ENCODE measurements at places on chromosomes 4 and X.

DNA sequence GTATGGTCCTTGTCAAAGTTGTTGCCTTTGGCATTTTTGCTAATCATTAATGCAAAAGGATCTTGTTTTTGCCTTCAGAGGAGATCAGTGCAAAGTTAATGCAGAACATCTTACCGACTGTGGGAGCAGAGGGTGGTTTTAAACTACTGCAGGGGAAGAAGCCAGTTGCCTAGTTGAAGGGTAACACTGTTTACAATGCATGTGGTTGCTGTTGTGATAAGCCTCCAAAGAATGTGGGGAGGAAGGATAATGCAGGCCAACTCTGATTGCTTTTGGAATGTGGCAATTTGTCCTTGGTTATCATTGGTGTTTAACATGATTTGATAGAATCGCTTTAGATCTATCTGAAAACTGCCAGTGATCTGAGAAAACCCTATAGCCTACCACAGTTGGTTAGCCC is 204.3 kb upstream of the TLL1 start:
- DNase-seq = no peak

DNA sequence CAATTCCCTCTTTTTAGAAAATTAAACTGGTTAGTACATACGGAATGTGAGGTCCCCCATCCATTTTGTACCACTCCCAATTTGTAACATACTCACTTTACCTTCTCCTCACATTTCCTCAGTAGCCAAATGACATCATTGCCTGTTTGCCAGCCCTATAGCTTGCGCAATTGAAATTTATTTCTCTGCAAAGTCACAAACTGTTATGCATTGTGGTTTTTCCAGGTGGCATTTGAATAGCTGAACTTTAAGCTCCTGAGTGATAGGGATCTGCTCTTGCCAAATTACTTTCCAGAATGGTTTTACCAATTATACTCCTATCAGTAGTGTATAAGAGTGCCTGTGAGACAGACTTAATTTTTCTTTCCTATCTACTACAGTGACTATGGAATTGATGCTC is 7.7 kb downstream of the COL4A5 start:
- DNase-seq = no peak

- no peak for DNase-seq
Measured at GRCh38 chr4:144376866-144377265, 236.3 kb upstream of the GYPA start.

DNA sequence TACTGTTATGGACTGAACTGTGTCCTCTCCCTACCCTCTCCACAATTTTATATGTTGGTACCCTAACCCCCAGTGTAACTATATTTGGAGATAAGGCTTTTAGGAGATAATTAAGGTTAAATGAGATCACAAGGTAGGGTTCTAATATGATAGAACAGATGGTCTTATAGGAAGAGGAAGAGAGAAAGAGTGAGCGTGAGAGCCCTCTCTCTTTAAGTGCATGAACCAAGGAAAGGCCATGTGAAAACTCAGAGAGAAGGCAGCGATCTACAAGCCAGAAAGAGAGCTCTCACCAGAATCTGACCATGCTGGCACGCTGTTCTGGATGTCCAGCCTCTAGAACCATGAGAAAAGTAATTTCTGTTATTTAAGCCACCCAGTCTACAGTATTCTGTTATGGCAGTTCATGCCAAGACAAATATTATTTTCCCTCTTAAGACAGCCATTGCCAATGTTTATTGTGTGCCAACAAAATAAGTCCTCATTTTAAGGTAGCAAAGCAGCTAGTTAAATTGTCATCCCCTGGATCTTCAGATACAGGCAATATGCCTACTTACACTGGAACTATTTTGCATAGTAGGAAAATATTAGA is 336.2 kb downstream of the MID1IP1 start:
- no peak for DNase-seq

- DNase-seq = no peak
Measured at GRCh38 chrX:74536832-74537371, 77.5 kb downstream of the RLIM start.

GRCh38 chr4:133638751-133639150 is 489.7 kb downstream of the PCDH10 start:
- DNase-seq = no peak

GRCh38 chr4:8646296-8647093 is 53.9 kb downstream of the CPZ start:
- DNase-seq = no peak

- peak; percentile 37 for DNase-seq
Measured at GRCh38 chrX:106874075-106874474, 29.1 kb downstream of the RIPPLY1 start.
